HFFc6 (cell line): ENCODE measurements at places on chromosomes 1 and 21. TPM values are rescaled to one million over a fixed set of nuclear protein-coding genes. Genes with fewer than 3 reads are reported as not detected.
A peak's percentile ranks its signal among the peaks of the same experiment; 100 is the strongest.

- peaks cover 66% of the 10 kb centered on the region for H3K4me1 ChIP-seq
- peak overlapping the region; percentile 99 for H3K27ac ChIP-seq
- H3K4me3 ChIP-seq, result no peak overlapping the region
- H3K27me3 ChIP-seq, result peaks cover 4% of the 10 kb centered on the region; the same call in 1 of the 2 replicates
- no peak for DNase-seq
- peaks cover 35% of the 10 kb centered on the region for H3K36me3 ChIP-seq
These were observed 26.4 kb upstream of the EVA1B start for GRCh38 chr1:36349839-36350238.

The DMRTA2 gene
- not detected in 3 replicates for total RNA-seq

The EPHA8 gene
- not detected in 2 replicates for total RNA-seq

- no peaks in the 10 kb centered on the region for H3K36me3 ChIP-seq
- no peak for DNase-seq
- no peak overlapping the region for H3K4me3 ChIP-seq
These were observed 216.7 kb downstream of the TRABD2B start for GRCh38 chr1:47780469-47780995.

DNA sequence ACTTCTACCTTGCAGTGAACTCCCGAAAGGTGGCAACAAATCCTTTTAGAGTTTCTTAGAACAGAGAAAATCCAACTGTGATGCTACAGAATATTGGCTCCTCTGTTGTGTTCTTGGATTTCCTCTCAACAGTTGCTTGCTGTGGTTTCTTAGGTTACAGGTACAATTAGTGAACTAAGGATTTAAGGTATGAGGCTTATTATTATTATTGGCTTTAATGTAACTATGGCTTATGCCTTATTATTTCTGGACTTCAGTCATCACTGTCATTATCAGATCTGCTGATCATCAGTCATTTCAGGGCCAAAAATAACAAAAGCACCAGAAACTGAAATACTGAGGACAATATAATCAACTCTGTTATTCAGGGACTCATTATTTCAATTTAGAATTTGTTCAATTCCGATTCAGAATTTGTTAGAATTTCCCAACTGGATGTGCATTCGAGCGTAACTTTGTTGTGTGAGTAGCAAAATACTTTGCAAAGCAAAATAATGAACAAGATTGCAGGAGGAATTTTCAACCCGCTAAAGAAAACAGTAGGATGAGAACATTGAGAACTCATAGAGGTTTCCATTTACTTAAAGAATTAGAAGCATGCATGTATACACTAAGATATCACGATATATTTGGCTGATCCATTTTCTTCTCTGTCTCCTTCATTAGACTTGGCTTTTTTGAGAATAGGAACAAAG lies 65.5 kb upstream of the AK4 start:
- no peak for DNase-seq
- H3K27me3 ChIP-seq, result peaks cover 5% of the 10 kb centered on the region; the same call in 1 of the 2 replicates
- no peaks in the 10 kb centered on the region for H3K36me3 ChIP-seq
- no peaks in the 10 kb centered on the region for H3K4me1 ChIP-seq
- no peak overlapping the region for H3K4me3 ChIP-seq
- no peak overlapping the region for H3K27ac ChIP-seq

- H3K36me3 ChIP-seq, result no peaks in the 10 kb centered on the region
- H3K27ac ChIP-seq, result no peak overlapping the region
- H3K27me3 ChIP-seq, result peaks cover 41% of the 10 kb centered on the region
- no peak overlapping the region for H3K4me3 ChIP-seq
- no peaks in the 10 kb centered on the region for H3K4me1 ChIP-seq
These were observed 160.2 kb downstream of the PRDM16 start for GRCh38 chr1:3229081-3229725.

DNA sequence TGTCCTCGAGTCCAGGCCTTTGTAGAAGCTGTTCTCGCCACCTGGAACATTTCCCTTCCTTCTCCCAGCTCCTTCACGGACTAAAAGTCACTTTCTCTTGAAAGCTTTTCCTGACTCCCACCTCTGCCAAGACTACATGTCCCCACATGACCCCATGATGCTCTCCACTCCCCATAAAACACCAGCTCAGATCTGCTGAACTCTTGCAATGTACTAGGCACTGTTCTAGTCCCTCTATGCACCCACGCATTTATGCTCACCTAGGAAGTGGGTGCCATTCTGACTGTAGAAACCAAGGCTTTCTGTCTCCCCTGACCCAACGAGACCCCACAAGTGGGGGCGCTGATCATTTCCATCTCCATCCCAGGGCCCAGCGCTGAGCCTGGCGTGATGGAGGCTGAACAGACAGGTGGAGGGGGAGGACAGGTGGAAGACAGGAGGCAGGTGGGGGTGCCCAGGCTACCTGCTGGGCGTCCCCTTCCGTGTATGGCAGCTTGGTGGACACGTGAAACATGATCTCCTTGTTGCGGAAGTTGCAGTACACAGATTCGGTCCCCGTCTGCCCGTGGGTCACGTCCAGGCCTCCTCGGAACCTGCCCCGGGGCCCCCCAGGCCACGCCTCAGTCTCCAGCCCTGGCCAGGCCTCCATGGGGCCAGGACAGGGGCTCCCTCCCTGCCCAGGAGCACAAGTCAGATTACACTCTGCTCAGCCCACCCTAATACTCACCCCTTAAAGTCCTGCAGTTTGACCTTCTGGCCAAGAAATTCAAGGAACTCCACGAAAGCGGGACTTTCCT lies 58.0 kb downstream of the RAP1GAP start:
- no peak for DNase-seq
- H3K27me3 ChIP-seq, result peaks cover 11% of the 10 kb centered on the region
- no peaks in the 10 kb centered on the region for H3K36me3 ChIP-seq
- H3K4me3 ChIP-seq, result no peak overlapping the region
- no peak overlapping the region for H3K27ac ChIP-seq

GRCh38 chr1:33905241-33905640 lies 41.4 kb downstream of the HMGB4 start:
- peaks cover 10% of the 10 kb centered on the region for H3K36me3 ChIP-seq
- H3K27ac ChIP-seq, result no peak overlapping the region
- H3K27me3 ChIP-seq, result peaks cover 5% of the 10 kb centered on the region
- H3K4me1 ChIP-seq, result peaks cover 20% of the 10 kb centered on the region; the same call in 1 of the 2 replicates

GRCh38 chr1:78683079-78683478 lies 33.4 kb downstream of the IFI44 start:
- H3K27me3 ChIP-seq, result no peaks in the 10 kb centered on the region
- H3K4me1 ChIP-seq, result peaks cover 44% of the 10 kb centered on the region
- H3K36me3 ChIP-seq, result no peaks in the 10 kb centered on the region

The SLAMF9 gene
- not detected in 3 replicates for total RNA-seq

GRCh38 chr1:168752171-168752832 lies 23.3 kb upstream of the DPT start:
- H3K27ac ChIP-seq, result no peak overlapping the region
- no peaks in the 10 kb centered on the region for H3K4me1 ChIP-seq
- H3K36me3 ChIP-seq, result no peaks in the 10 kb centered on the region
- DNase-seq, result no peak
- peaks cover 3% of the 10 kb centered on the region; the same call in 1 of the 2 replicates for H3K27me3 ChIP-seq

- no peak for DNase-seq
- no peak overlapping the region for H3K4me3 ChIP-seq
- no peaks in the 10 kb centered on the region for H3K4me1 ChIP-seq
These were observed 186.4 kb upstream of the FAM78B start for GRCh38 chr1:166353213-166353612.

The IL10 gene
- not detected in 3 replicates for total RNA-seq

GRCh38 chr1:203202431-203203245 lies 16.1 kb upstream of the CHI3L1 start:
- DNase-seq, result peak; percentile 45
- H3K27ac ChIP-seq, result peak overlapping the region; percentile 12; the same call in 1 of the 2 replicates
- peaks cover 37% of the 10 kb centered on the region for H3K4me1 ChIP-seq
- no peak overlapping the region for H3K4me3 ChIP-seq

The TDRD5 gene
- total RNA-seq, result not detected in 2 replicates

The TSSK3 gene
- total RNA-seq, result 0.66 to 0.78 TPM in 2 of 3 replicates, not detected in the other
